Cardiac fibroblast (primary cell): ENCODE measurements at places on chromosomes 11 and 22.
A peak's percentile ranks its signal among the peaks of the same experiment; 100 is the strongest.

GRCh38 chr11:19651653-19652052, 61.0 kb upstream of the NAV2 start:
- no peak for DNase-seq

DNA sequence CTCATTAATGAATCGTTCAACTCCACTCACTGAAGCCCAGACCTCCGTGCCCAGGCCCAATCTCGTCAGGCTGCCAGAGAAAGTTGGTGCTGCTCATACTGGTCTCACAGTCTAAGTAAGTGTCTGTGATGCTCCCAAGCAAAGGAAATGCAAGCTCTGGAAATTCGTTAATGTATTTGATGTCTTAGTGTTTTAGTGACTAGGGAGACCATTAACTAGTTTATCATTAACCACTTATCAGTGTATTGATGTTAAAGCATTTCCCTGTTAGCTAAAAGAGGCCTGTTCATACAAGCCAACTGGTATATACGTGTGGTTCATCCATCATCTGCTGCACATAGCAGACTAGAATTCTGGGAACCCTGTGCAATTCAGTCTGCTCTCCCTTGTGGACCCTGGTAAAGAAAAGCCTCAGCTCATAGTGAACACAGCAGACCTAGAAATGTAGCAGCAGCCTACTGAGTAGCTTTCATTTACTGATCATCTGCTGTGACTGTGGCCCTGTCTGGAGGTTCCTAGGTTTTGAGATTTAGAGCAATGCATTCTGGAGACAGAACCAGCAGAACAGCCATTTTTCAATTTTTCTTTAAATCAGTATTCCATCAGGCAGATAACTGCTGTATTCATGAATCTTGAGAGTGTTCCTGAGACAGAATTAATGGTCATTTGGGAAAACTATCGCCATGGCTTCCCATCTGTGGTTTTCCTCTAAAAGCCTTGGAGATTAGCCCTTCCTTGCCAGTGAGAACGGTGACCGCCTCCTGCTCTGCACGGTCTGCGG, 15.7 kb upstream of the AIFM3 start:
- DNase-seq: no peak

GRCh38 chr11:70833011-70833410, 419.4 kb downstream of the SHANK2 start:
- DNase-seq: no peak

DNA sequence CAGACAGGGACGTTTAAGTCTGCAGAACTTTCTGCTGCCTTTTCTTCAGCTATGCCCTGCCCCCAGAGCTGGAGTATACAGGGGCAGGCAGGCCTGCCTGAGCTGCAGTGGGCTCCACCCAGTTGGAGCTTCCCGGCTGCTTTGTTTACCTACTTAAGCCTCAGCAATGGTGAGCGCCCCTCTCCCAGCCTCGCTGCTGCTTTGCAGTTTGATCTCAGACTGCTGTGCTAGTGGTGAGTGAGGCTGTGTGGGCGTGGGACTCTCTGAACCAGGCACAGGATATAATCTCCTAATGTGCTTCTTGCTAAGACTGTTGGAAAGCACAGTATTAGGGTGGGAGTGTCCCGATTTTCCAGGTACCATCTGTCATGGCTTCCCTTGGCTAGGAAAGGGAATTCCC, 38.5 kb downstream of the NELL1 start:
- DNase-seq: no peak

DNA sequence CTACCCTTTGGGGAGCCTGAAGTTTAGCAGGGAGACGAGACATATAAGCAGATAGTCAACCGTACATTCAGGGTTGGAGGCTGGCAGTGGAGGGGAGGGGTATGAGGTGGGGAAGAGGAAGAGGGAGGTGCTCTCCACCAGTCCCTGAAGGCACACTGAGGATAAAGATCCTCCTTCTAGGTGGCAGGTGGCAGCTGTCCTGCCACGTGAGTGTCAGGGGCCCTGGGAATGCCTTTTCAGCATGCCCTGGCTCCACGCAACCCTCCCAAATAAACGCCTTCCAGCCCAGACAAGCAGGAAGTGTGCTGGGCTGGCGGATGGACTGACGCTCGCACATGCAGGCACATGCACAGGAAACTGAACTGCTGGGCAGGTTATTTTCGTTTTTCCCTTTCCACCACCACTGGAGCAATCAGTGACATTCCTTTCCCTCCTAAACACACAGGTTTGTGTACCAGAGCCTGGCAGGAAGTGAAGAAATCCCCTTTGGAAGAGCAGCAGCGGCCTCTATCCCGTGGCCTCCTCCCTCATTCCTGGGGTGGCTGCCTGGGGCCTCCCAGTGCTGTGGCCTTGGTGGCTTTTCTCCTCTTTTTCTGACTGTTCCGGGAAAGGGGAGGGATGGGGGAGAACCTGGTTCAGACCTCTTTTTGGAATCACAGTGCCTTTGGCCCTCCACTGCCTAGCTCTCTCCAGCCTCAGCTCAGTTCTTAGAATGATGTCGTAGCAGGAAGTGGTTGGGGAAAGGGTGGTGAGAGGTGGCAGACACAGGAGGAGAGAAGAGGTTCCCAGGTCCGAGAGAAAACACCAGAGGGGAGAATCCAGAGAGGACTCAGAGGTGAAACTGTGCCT, 157.0 kb upstream of the TIMP3 start:
- DNase-seq: peak; percentile 78

GRCh38 chr22:41619979-41620588, 759 bp downstream of the DESI1 start:
- DNase-seq: no peak
